ENCODE measurements at places on chromosomes 12 and 14. TPM values are rescaled to one million over a fixed set of nuclear protein-coding genes. Genes with fewer than 3 reads are reported as not detected.

The LBHD2 gene
- total RNA-seq, result not detected

The RTL1 gene
- not detected for total RNA-seq

The RAB3IP gene
- total RNA-seq, result 21.8 TPM

The MYRFL gene
- total RNA-seq, result not detected

The DNAH10 gene
- 0.55 TPM for total RNA-seq

The TGFB3 gene
- total RNA-seq, result 0.53 TPM

The MLXIP gene
- total RNA-seq, result 8.5 TPM

The CLEC1B gene
- not detected for total RNA-seq
